ENCODE measurements at places on chromosomes 2 and 18.

DNA sequence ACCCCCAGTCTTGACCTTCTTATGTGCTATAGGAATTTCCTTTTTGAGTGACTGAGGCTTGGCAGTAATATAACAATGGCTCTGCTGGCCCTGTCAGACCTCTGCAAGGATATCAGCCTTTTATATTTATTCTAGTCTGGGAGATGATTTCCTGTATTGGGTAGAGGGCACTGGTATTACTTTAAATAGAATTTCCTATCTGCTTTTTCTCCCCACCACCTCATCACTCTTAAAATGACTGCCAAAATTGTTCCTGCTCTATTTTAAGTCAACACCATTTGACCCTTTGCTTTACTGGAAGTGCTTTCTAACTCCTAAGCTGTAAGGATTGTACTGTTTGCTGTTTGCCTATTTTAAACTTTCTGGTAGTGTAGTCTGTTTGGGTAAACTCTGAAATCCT is 658.4 kb upstream of the FSHR start:
- H3K4me3 ChIP-seq: no peak overlapping the region
- no peak overlapping the region for H3K27ac ChIP-seq
- no peaks in the 10 kb centered on the region for H3K27me3 ChIP-seq
- DNase-seq: no peak
- H3K4me1 ChIP-seq: no peaks in the 10 kb centered on the region
- H3K36me3 ChIP-seq: no peaks in the 10 kb centered on the region

GRCh38 chr2:148960483-148960882 is 78.0 kb upstream of the LYPD6B start:
- no peak overlapping the region for H3K27ac ChIP-seq
- no peaks in the 10 kb centered on the region for H3K36me3 ChIP-seq
- no peak for DNase-seq

DNA sequence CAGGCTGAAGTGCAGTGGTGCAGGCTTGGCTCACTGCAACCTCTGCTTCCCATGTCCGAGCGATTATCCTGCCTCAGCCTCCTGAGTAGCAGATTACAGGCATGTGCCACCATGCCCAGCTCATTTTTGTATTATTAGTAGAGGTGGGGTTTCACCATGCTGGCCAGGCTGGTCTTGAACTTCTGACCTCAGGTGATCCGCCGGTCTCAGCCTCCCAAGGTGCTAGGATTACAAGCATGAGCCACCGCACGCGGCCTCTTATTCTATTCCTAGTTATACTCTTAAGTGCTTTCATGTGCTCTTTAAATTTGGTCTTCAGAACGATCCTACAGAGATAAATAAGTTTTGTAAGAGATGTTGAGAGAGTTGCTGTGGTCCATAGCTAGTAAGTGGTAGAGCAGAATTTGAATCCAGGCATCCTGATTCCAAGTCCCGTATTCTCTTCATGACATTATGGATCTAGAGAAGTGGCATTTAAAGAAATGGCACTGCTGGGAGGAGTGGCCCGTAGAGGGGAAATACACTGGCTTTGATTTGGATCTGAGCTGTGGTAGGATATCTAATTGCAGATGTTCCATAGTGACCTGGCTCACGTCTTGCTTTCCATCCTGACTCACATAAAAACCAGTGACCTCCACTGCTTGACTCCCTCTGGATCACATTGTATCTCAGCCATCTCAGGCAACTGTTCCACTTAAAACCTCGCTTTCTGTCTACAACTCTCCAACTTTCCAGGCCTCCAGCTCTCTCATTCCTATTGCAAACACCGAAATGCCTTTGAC is 22.8 kb upstream of the ME2 start:
- peaks cover 6% of the 10 kb centered on the region for H3K27me3 ChIP-seq
- no peak overlapping the region for H3K4me3 ChIP-seq
- H3K4me1 ChIP-seq: peaks cover 5% of the 10 kb centered on the region
- no peak for DNase-seq
- no peak overlapping the region for H3K27ac ChIP-seq
- no peaks in the 10 kb centered on the region for H3K36me3 ChIP-seq

GRCh38 chr2:144477957-144478311 is 42.0 kb downstream of the ZEB2 start:
- H3K4me1 ChIP-seq: peaks cover 11% of the 10 kb centered on the region
- no peaks in the 10 kb centered on the region for H3K27me3 ChIP-seq
- H3K27ac ChIP-seq: peak overlapping the region; percentile 17
- H3K4me3 ChIP-seq: no peak overlapping the region
- DNase-seq: no peak

- peaks cover 45% of the 10 kb centered on the region for H3K4me1 ChIP-seq
- peak overlapping the region; percentile 28 for H3K27ac ChIP-seq
- H3K27me3 ChIP-seq: no peaks in the 10 kb centered on the region
- H3K4me3 ChIP-seq: peak overlapping the region; percentile 55
- H3K36me3 ChIP-seq: no peaks in the 10 kb centered on the region
Observed at GRCh38 chr2:26786207-26787028, 562 bp downstream of the CENPA start.

Data from esophagus squamous epithelium (tissue), 5 donors.